ENCODE measurements at places on chromosomes 4 and X.

- no peak for DNase-seq
Observed at GRCh38 chr4:114386637-114387233, 211.9 kb upstream of the UGT8 start.

DNA sequence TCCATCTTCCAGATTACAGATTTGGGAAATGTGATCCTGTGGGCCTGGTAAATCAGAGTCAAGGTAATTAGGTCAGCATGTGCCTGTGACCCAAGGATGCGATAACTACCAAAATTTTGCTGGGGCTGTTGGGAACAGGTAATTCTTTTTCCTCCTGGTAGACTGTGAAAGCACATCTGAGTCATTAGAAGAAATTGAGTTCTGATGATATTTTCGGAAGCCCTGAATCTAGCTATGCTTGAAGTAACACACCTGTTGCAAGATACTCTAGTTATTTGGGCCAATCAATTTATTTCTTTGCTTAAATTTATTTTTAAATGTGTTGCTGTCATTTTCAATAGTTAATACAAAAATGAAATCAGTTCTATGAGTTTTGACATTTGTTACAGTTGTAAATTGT lies 903.6 kb downstream of the RPA4 start:
- DNase-seq = no peak

GRCh38 chr4:159016593-159017024 lies 86.3 kb upstream of the RAPGEF2 start:
- peak; percentile 58 for DNase-seq

DNA sequence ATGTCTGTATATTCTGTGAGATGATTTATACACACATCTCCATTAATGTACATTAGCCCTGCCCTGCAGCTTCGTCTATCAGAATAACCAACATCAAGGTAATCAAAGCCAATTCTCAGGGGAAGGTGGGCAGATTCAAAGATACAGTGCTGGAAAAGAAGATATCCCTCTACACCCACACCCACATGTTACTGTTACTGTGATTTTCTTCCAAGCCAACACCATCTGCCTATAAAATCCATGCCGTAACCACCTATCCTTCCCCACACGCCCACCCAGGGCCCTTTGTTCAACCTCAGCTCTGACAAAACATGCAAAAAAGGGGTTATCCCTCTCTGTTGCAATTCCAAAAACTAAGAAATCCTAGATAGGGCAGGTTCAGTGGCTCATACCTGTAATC lies 20.0 kb downstream of the OPHN1 start:
- no peak for DNase-seq

DNA sequence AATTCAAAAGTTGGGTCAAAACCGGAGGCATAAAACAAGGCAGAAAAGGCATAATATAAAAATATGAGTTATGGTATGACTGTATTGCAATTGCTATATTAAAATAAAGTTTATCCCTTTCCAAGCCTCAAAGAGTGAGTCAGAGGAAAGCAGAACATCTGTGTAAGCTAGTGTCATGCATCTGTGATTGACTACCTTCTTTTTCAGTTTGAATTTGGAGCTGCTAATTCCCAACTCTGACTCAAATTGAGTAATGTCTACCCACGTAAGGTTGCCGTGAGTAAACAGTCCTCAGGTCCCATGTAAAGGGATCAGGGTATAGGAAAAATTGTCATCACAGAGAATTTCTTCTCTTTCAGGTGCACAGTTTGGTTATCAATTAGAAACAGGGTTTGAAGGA lies 6.5 kb upstream of the SLITRK4 start:
- no peak for DNase-seq

GRCh38 chr4:52926196-52926974 lies 64.3 kb downstream of the RASL11B start:
- no peak for DNase-seq

- DNase-seq = no peak
Observed at GRCh38 chr4:123073650-123074049, 151.3 kb upstream of the NUDT6 start.

DNA sequence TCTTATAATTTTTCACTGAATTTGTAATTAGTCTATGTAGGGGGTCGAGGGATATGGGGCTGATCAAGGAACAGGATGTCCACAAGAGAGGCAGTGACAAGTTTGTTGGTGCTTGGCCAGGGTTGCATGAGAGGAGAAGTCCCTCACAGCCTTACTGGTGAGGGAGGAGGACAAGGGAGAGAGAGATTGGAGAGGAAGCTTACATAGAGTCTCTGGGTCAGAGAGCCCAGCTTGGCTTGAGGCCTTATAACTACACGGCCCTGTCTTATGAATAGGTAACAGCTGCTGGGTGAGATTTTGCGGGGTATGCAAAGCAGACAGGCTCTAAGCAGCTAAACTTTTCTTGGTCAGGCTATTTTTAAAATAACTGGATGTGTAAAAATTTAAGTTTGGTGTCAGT lies 37.9 kb upstream of the OTUD4 start:
- no peak for DNase-seq

- DNase-seq = no peak
Observed at GRCh38 chr4:15010038-15010585, 7.8 kb downstream of the CPEB2 start.

GRCh38 chr4:165604181-165604580 lies 225.4 kb downstream of the CPE start:
- DNase-seq = no peak

GRCh38 chrX:121160987-121161386 lies 113.6 kb downstream of the GLUD2 start:
- no peak for DNase-seq

DNA sequence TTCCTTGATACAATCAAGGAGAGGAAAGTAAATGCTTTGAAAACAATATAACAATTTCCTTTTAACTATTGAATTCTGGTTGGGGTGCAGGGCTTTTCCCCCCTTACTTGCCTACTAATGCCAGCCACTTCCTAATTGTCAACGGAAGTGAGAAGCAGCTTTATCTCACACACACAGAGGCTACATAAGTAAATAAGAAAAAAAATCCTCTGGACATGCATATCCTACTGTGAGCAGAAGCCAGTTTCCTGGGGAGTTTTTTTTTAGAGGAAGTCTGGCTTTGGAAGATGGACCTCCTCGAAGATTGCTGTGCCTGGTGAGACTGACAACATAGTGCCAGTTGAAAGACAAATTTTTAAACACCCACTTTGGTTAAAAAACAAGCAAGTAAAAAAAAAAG lies 180.6 kb downstream of the OPHN1 start:
- DNase-seq = no peak

- no peak for DNase-seq
Observed at GRCh38 chr4:152807294-152807829, 27.6 kb downstream of the ARFIP1 start.

- no peak for DNase-seq
Observed at GRCh38 chrX:124478046-124478445, 131.7 kb downstream of the SH2D1A start.

GRCh38 chrX:39820938-39821708 lies 276.6 kb downstream of the BCOR start:
- peak; percentile 69 for DNase-seq

- peak; percentile 59 for DNase-seq
Observed at GRCh38 chr4:25509646-25510045, 132.6 kb downstream of the ANAPC4 start.

GRCh38 chr4:109588176-109588575 lies 28.1 kb downstream of the MCUB start:
- DNase-seq = no peak

DNA sequence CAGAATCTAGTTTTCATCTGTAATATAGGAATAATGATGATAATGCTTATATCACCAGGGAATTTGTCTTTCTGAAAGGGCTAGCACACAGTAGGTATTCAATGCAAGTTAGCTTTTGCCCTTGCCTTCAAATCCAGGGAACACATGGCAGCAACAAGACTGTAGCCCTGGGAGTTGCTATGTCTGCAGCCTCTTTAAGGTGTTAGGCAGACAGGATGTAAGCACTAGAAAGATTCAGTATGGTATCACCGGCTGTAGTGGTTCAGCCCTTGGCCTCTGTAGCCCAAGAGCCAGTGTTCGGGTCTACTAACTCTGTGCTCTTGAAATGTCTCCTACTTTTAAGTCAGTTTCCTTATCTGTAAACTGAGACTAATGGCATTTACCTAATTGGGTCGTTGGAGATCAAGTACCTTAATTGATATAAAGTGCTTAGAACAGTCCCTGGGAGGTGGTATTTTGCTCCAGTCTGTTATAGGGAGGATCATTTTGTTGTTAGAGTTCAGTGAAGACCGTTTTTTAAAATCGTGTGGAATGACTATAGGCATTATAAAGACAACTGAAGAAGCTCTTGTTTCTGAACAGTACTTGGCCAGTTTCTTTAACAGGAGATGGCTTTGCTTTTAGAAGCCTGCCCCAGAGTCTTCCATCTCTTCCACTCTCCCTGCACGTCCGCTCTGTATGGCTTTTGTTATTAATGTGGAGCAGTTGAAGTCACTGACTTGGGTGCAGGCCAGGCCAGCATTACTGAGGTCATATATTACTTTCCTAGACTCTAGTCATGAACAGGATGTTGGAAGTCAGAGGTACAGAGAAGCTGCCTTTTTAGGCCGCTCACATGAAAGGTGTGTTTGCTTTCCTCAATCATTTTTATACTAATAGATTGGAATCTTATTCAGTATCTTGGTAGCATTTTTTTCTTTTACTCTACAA lies 44.8 kb downstream of the GAB1 start:
- DNase-seq = no peak

DNA sequence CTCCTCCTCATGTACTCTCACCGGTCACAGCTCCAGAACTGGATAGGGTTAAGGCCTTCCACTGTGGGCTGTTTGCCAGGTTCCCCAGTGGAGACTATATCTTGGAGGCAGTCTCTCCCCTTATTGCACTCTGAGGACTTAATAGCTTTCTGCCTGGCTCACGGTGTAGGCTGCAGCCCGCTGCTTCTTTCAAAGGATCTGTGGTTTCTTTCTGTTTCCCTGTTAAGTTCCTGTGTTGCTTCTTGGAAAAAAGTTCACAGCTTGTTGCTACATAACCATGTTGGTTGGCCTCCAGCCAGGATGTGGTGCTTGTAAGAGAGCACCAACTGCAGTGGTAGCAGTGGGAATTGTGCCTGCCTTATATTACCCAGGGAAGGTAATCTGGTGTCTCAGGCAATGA lies 24.9 kb upstream of the ZDHHC15 start:
- DNase-seq = no peak

DNA sequence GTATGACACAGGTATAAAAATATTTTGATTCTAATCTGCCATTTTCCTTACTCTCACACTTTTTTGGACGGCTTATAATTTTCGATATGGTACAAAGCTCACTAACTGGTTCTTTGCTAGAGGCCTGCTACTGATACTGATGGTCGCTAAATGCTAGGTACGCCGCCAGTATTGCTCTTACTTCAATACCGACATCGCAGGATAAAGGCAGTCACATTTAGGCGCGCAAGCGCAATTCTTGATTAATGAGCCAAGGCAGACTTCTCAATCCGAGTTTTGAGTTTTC lies 557 bp upstream of the USP38 start:
- DNase-seq = no peak

DNA sequence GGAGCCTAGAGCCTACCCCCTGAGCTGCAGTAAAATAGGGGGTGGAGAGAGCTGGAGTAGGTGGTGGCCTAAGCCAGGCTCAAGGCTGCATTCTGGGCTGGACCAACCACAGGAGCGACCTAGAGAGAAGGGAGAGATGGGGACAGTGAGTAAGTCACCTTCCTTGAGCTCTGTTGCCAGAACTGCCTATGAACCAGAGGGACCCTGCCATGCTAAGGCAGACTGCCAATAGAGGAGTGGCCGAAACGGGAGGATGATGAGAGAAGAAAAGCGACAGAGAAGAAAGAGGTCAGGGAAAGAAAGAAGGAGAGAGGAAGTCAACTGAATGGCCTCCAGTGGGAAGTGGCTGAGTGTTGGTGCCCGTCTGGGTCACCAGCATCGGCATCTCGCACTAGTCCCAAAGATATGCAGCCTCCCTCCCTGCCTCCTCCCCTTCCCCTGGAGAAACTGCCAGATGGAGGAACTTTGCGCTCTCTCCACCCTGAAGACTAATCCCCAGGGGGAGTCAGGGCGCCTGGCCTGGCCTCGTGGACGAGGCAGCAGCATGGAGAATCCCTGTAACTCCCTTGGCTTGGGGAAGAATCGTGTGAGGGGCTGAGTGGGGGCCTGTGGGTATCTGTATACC lies 28.8 kb downstream of the ELF4 start:
- DNase-seq = no peak

GRCh38 chr4:146762016-146762415 lies 123.3 kb downstream of the POU4F2 start:
- DNase-seq = no peak

DNA sequence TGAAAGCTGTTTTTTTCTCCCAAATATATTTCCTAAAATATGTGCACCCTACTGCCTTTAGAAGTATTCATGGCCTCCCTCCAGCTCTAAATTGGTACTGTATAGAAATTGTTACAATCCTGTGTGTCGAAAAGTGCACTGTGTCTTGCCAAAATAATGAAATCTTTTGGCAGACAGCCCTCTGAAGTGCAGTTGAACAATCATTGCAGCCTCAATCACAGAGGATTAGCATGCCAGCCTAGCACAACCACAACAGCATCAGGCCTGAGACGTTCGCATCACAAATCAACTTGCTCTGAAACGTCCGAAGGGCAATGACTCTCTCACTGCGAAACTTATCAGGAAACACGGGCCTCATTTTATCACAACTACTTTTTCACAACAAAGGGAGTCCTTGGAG lies 99.0 kb downstream of the ANOS1 start:
- no peak for DNase-seq

- DNase-seq = peak; percentile 21
Observed at GRCh38 chr4:165464376-165464775, 85.6 kb downstream of the CPE start.

GRCh38 chr4:7892212-7893019 lies 47.2 kb downstream of the AFAP1 start:
- peak; percentile 66 for DNase-seq

DNA sequence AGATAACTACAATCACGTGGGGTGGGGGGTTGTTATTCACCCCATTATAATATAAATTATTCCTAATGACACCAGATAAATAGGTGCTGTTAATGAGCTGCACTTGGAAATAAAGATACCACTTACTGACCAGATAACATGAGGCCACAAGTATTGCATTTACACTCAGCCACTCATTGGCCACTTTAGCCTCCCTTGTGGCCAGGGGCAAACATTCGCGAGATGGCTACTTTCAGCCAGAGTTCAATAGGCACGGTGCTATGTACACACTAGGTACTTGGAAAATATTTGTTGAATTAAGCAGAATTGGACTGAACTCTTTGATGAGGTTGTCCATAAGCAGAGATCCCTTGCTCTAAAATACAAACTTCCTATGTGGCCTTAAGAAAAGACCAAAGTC lies 713.7 kb upstream of the TENM3 start:
- no peak for DNase-seq

- DNase-seq = no peak
Observed at GRCh38 chrX:9873952-9874351, 87.7 kb downstream of the SHROOM2 start.

- DNase-seq = no peak
Observed at GRCh38 chr4:110198049-110198434, 373 bp downstream of the ELOVL6 start.

GRCh38 chrX:34503119-34503518 lies 154.0 kb downstream of the TMEM47 start:
- no peak for DNase-seq

- DNase-seq = no peak
Observed at GRCh38 chr4:38948551-38948950, 80.9 kb downstream of the FAM114A1 start.

All from retina (tissue), 1 donor.